ENCODE measurements at places on chromosomes 5 and 9.

DNA sequence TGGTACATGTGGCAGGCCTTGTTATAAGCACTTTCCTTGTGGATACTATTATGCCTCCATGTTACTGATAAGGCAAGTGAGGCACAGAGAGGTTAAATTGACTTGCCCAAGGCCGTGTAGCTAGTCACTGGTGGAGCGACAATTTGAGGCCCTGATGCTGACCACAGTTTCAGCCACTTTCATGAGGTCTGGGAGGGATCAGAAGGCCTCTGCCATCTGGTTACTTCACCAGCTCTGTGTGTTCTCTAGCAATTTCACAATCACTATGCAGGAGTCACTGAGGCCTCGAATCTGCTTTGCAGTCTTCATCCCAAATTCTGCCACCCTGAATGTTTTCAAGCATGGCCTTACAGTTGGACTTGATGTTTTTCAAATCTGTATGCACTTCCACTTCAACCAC is 9.1 kb downstream of the LRRC70 start:
- DNase-seq: no peak

GRCh38 chr9:107243742-107244141 is 39.3 kb upstream of the RAD23B start:
- DNase-seq: no peak

DNA sequence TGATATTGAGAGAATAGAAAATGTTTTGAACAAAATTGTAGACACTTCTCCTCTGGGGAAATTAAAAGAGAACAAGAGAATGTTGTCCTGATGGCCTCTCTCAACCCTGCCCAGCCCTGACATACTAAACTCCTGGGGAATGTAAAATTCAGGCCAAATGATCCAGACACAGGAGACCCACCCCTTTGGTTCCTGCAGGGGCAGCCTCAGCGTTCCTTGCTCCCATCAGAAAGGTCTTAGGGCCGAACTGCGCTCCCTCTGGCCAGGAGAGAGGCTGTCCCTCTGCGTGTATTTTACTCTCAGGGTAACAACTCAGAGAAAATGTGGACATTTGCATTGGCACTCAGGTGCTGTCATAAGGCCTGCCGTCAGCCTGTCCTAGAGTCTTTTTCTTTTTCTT is 616.3 kb upstream of the KLF4 start:
- no peak for DNase-seq

GRCh38 chr5:63573380-63573779 is 388.9 kb downstream of the HTR1A start:
- DNase-seq: no peak

- no peak for DNase-seq
Measured at GRCh38 chr9:130432796-130433167, 12.0 kb upstream of the ASS1 start.

- DNase-seq: no peak
Measured at GRCh38 chr9:76018761-76019160, 128.3 kb downstream of the PCSK5 start.

DNA sequence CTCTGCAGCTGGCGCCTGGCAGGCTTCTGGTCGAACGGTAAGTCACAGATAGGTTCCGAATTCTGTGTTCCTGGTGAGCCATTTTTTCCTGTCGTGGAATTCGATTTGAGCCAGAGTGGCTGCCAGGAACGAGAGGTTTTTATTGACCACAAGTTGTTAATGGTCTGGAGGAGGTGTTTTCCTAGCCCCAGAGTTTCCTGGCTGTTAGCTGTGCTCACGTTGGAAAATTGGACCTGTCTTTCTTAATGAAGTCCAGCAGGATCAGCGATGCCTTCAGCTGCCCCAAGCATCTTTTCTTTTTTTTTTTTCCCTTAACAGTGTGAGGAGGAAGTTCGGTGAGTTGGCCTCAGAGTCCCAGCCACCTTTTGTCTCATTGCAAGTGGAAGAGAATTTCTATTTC is 62.9 kb downstream of the COL5A1 start:
- DNase-seq: no peak

GRCh38 chr5:35887321-35888100 is 30.8 kb downstream of the IL7R start:
- no peak for DNase-seq

Data from NCI-H1048 (cell line).